ENCODE measurements at places on chromosomes 7 and 10.

DNA sequence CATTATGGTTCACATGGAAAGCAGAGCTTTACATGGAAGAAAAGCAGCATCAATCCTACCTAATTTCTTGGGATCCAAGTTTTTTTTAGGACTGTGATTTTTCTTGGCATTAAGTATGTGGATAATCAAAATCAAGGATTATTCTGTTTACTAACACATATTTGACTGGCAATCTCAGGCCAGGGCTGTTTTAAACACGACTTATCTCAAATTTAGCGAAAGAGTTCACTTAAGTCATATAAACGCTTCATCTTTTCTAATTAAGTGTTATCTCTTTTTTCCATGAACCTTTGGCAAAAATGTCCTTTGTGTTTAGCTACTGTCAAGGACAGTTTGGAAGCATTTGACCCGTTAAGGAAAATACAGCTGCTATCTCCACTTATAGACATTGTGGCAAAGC is 92.0 kb downstream of the GNAI1 start:
- DNase-seq, result no peak

DNA sequence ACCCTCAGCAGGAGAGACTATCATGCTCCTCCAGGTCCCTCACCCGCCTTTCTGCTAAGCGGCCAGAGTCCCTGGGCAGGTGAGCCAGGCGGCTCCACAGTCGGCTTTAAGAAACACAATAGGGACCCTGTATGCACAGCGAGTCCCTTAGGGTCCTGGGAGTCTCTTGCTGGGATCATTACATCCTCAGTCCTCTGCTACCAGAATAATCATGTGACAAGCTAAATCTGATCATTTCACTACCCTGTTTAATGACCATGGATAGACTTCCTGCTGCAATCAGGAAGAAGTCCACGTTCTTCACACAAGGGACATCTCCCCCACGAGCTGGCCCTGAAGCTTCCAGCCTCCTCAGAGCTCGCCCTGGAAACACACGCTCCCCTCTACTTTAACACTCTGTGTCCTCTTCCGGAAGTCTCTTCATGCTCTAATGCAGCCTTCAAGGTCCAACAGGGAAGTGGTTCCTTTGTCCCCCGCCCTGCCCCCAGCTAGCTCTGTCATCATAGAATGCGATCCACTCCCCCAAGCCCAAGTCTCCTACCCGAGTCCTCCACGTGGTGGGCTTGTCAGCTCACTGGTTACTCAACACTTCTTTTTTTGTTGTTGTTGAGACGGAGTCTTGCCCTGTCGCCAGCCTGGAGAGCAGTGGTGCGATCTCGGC is 101.5 kb downstream of the RNF216 start:
- no peak for DNase-seq

- no peak for DNase-seq
These were observed 115.7 kb upstream of the CACNA2D1 start for GRCh38 chr7:82559193-82559805.

DNA sequence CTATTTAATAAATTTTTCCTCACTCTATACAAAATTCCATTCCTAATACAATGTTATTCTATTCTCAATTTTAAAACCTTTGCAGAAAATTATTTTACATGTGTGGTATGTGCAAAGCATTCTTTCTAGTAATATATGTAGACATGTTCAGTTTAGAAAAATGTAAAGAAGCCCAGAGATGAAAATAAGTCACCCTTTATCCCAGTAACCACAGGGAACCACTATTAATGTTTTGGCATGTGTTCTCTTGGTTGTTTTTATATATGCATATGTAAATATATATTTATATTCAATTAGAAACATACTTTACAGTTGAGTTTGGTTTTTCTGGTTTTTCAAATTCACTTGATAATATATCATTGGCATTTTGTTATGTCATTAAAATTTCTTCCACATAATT is 14.8 kb upstream of the GLCCI1 start:
- no peak for DNase-seq
